Prostate gland (tissue), 2 donors: ENCODE measurements at places on chromosomes 6 and 20. TPM values are rescaled to one million over a fixed set of nuclear protein-coding genes. Genes with fewer than 3 reads are reported as not detected.

DNA sequence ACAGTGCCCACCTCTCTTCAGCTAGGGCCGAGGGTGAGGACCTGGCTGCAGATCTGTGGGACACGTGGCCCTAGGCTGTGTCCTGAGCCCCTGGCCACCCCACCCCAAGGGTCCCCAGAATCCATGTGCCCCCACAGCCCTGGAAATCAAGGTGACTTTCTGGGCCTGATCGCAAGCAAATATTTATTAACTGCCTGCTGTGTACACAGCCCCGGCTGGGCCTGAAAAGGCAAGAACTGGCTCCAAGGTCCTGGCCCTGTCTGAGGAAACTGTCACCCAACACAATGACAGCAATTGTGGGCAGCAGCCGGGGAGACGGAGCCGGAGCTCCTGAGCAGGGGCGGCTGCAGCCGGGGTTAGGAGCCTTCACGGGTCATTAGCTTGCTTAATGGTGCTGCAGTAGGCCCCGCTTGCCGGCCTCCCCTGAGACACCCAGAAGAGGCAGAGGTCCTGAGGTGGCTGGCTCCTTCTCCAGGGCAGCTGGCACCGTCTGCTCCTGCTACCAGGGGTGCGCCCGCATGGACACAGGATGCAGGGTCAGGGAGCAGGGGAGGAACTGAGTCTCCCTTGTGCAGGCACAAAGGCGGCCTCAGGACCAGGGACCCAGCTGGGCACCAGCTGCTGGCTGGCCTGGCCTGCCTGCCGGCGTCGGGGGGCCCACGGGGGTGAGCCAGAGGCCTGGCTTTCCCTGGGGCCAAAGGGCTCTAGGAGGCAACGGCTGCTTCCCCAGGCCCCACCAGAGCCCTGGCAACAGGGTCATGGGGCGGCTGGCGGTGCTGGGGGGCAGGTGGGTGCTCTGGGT lies 24.1 kb downstream of the NPEPL1 start:
- peak; percentile 3 for DNase-seq

GRCh38 chr6:167420858-167421766 lies 96.2 kb downstream of the TTLL2 start:
- DNase-seq: no peak

Gene VWA7
- 13.0 TPM for total RNA-seq

- DNase-seq: no peak
These were observed 87.1 kb downstream of the CEBPB start for GRCh38 chr20:50277460-50278376.

Gene MYCT1
- total RNA-seq: 7.3 TPM

DNA sequence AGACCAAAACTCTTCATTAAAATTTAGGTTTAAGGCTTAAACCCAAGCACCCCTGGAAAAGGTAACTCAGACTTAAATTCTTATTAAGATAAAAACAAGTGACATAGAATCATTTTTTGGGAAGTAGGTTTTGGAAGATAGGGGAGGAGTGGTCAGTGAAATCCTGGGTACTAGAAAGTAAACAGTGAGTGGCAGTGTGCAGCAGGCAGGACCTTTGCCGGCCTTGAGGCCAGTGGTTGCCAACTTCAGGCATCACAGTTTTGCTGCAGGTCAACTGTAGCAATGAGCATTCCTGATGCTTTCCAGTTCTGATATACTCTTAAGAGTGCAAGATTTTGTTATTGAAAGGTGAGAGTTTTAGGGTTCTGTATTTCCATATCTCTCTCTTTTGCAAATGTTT lies 69.3 kb upstream of the SUPT3H start:
- DNase-seq: no peak

Gene PXMP4
- 25.5 TPM for total RNA-seq

GRCh38 chr6:127345521-127345920 lies 2.1 kb upstream of the ECHDC1 start:
- DNase-seq: no peak

GRCh38 chr6:14089224-14089623 lies 28.3 kb upstream of the CD83 start:
- no peak for DNase-seq

Gene SAPCD1
- 1.9 TPM for total RNA-seq

DNA sequence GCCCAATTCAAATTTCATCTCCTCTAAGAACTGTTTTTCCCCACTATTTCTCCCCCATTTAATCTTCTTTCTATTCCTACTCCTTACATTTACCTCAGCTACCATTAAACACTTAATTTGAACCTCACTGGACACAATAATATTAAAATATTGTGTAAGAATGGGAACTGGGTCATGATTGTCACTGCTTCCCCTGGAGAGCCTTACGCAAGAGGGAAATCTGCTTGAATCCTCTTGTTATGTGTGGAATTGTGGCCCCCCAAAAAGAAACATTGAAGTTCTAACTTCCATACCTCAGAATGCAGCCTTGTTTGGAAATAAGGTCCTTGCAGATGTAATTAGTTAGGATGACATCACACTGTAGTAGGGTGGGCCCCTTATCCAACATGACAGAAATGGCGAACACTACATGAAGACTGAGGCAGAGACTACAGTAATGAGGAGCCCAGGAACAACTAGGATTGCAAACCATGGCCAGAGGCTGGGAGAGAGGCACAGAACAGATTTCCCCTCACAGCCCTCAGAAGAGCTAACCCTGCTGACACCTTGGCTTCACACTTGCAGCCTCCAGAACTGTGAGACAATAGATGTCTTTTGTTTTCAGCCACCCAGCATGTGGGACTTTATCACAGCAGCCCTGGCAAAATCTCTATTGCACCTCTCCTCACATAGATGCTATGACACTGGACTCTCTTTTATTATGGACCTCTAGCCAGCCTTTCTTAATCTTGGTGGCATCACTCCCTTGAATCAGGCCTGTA lies 29.9 kb downstream of the HIVEP2 start:
- no peak for DNase-seq

DNA sequence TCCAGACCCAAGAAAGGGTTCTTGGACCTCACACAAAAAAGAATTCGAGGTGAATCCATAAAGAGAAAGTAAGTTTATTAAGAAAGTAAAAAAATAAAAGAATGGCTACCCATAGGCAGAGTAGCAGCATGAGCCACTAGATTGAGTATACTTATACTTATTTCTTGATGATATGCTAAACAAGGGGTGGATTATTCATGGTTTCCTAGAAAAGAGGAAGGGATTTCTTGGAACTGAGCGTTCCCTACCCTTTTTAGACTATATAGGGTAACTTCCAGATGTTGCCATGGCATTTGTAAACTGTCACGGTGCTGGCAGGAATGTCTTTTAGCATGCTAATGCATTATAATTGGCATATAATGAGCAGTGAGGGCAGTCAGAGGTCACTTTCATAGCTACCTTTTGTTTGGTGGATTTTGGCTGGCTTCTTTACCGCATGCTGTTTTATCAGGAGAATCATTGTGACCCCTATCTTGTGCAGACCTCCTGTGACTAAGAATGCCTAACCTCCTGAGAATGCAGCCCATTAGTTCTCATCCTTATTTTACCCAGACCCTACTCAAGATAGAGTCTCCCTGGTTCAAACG lies 44.3 kb downstream of the TENT5A start:
- no peak for DNase-seq

Gene TBXT
- total RNA-seq: 0.23 TPM
